Cortex of kidney (tissue), 1 donor: ENCODE measurements at places on chromosomes 4 and X.

GRCh38 chr4:81605271-81605670 lies 133.6 kb upstream of the RASGEF1B start:
- no peak for DNase-seq

GRCh38 chrX:68754406-68754805 lies 74.4 kb upstream of the EFNB1 start:
- no peak for DNase-seq

DNA sequence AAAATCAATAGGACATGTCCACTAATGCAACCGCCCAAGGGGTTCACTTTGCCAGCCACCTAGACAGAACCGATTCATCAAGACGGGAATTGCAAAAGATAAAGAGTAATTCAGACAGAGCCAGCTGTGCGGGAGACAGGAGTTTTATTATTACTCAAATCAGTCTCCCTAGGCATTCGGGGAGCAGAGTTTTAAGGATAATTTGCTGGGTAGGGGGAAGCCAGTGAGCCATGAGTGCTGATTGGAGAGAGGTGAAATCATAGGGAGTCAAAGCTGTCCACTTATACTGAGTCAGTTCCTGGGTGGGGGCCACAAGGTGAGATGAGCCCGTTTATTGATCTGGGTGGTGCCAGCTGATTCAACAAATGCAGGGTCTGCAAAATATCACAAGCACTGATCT lies 8.5 kb downstream of the TMEM184C start:
- DNase-seq = no peak

DNA sequence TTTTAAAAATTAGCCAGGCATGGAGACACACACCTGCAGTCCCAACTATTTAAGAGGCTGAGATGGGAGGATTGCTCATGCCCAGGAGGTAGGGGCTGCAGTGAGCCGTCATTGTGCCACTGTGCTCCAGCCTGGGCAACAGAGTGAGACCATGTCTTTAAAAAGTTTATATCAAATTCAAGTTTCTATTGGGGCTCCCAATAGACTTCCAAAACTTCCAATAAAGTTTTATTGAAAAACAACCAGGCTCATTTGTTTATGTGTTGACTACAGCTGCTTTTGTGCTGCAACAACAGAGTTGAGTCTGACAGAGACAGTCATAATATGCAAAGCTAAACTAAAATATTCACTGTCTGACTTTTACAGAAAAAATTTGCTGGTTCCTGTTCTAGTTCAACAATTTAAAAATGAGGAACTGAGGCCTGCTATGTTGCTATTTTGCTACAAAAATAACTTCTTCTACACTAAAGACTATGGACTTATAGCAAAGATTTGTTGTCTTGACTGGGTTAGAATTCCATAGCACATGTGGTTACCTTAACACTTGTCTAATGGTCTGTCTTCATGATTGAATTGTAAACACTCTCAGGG lies 63.3 kb upstream of the RELL1 start:
- no peak for DNase-seq

- DNase-seq = no peak
Measured at GRCh38 chr4:115453416-115453815, 340.0 kb upstream of the NDST4 start.

GRCh38 chr4:8537041-8537461 lies 43.1 kb upstream of the GPR78 start:
- no peak for DNase-seq

DNA sequence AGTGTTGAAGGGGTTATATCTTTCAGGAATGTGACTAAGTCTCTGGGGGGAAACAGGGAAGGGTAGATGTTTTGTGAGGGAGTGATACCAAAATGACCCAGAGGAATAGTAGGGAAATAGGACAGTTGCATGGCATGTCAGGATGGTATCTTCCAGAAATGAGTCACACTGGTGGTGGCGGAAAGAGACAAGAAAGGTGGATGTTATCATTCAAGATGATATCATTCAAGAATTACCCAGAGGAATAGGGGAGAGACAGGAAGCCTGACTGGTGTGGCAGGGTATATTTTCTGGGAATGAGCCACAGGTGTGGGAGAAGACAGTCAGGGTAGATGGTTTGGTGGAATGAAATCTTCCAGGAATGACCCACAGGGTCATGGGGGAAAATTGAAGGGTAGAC lies 61.1 kb downstream of the MAOA start:
- DNase-seq = no peak
